HepG2 (cell line): ENCODE measurements at places on chromosomes 13 and 19. TPM values are rescaled to one million over a fixed set of nuclear protein-coding genes. Genes with fewer than 3 reads are reported as not detected.
A peak's percentile ranks its signal among the peaks of the same experiment; 100 is the strongest.

Gene CACNG8
- not detected in 2 replicates for polyA plus RNA-seq

Gene KCTD4
- not detected in 2 replicates for polyA plus RNA-seq

- H3K27ac ChIP-seq, result no peak overlapping the region
- peaks cover 26% of the 10 kb centered on the region for H3K36me3 ChIP-seq
- DNase-seq, result no peak
- peaks cover 20% of the 10 kb centered on the region for H3K4me1 ChIP-seq
- H3K4me3 ChIP-seq, result no peak overlapping the region
These were observed 2.3 kb upstream of the ETV2 start for GRCh38 chr19:35639321-35639639.

- H3K4me3 ChIP-seq, result no peak overlapping the region
- no peak overlapping the region for H3K27ac ChIP-seq
- no peaks in the 10 kb centered on the region for H3K27me3 ChIP-seq
- no peaks in the 10 kb centered on the region for H3K4me1 ChIP-seq
These were observed 9.5 kb downstream of the SERPINE3 start for GRCh38 chr13:51349016-51349415.

- no peak overlapping the region for H3K27ac ChIP-seq
- no peak for DNase-seq
- peaks cover 22% of the 10 kb centered on the region for H3K4me1 ChIP-seq
- H3K36me3 ChIP-seq, result no peaks in the 10 kb centered on the region
- no peak overlapping the region for H3K4me3 ChIP-seq
- no peaks in the 10 kb centered on the region for H3K27me3 ChIP-seq
These were observed 9.5 kb downstream of the B3GLCT start for GRCh38 chr13:31209172-31209840.

GRCh38 chr13:29737061-29737460 is 113.4 kb downstream of the UBL3 start:
- 0 out of 3 replicates have a peak, but pooled peaks cover 5% of the 10 kb centered on the region for H3K27me3 ChIP-seq
- no peak for DNase-seq
- no peaks in the 10 kb centered on the region for H3K36me3 ChIP-seq

DNA sequence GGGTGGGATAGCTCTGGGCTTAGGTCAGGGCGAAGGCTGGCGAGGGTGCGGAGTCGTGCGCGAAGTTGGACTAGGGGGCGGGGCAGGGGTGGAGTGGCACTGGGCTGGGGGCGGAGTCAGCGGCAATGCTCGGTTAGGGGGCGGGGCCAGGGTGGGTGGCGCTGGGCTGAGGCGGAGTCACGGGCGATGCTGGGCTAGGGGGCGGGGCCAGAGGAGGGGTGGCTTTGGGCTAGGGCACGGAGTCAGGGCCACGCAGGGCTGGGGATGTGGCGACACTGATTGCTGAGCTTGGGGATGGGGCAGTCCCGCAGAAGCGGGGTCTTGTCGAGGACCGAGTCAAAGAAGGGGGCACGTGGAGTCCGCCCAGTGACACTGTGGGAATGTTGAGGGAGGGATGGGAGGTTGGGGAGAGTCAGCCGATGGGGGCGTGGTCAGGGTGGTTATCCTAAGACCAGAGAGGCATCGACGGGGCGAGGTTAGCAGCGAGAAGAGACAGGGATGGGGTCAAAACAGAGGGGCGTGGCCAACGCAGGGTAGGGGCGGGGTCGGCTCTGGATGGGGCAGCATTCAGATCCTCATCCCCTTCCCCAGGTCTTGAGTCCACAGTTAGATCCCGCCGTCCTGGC is 8.7 kb downstream of the HOMER3 start:
- H3K36me3 ChIP-seq, result peaks cover 10% of the 10 kb centered on the region; the same call in 2 of the 3 replicates
- no peak overlapping the region for H3K27ac ChIP-seq
- no peak overlapping the region for H3K4me3 ChIP-seq
- no peak for DNase-seq
- H3K4me1 ChIP-seq, result no peaks in the 10 kb centered on the region

- H3K27me3 ChIP-seq, result no peaks in the 10 kb centered on the region
- peaks cover 10% of the 10 kb centered on the region for H3K36me3 ChIP-seq
- DNase-seq, result peak; percentile 80
- peak within 1 kb of the TSS; percentile 94 for H3K27ac ChIP-seq
- H3K4me3 ChIP-seq, result peak within 1 kb of the TSS; percentile 71
- peaks cover 27% of the 10 kb centered on the region for H3K4me1 ChIP-seq
These were observed at the start of the genes ATF5 and NUP62 for GRCh38 chr19:49929121-49929610. TSS of gene ATF5 (plus strand) at chr19:49929205. CDS start at chr19:49930851, 1,646 bp downstream. TSS of gene NUP62 (minus strand) at chr19:49929504. CDS start at chr19:49909807, 19,697 bp downstream.

DNA sequence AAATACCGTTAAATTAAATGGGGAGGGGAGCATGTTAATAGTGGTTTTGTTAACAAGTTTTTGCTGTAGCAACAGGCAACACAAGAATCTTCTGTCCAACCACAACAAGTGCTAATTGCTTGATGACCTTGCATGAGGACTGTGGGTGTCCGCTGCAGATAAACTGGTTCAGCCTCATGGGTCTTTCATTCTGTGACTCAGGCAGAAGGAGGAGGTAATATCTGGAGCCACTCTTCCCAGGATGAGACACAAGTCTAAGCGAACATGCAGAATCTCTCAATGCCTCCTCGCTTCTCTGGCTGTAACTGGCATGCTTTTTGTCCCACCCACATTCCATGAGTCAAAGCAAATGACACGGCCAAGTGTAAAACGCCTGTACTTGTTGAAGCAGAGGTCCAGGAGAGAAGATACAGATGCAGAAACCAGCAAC is 56.6 kb upstream of the MYO16 start:
- H3K27ac ChIP-seq, result no peak overlapping the region
- H3K4me3 ChIP-seq, result no peak overlapping the region
- H3K36me3 ChIP-seq, result no peaks in the 10 kb centered on the region
- no peaks in the 10 kb centered on the region for H3K27me3 ChIP-seq
- DNase-seq, result no peak

DNA sequence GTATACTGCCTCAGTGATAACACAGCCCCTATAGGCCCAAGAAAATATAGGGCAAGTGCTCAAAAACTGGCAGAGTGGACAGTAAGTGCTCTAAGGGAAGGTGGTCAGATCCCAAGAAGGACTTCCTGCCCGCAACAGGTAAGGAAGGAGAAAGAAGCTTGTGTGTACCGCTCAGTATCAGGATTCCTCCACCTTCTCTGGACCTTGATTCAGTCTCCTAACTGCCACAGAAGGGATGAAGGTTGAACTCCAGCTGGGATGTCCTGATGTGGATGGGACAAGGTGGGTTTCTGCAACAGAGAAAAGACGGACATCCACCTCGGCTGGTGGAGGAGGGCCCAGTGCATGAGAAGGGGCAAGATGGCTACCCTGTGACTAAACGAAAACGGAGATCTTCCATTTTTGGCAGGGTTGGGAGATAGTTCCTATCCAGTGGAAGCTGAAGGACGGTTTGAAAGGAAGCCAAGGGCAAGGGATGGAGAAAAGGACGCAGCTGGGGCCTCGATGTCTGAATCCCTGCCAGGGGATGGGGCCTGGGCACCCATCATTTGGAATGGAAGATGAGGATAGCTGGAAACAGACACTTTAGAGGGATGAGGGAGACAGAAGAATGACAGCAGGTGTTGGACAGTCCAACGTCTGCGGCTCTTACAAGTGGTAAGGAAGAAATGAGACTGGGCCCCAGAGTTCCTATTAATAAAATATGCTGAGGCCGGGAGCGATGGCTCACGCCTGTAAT is 1.3 kb upstream of the ATF5 start:
- peaks cover 27% of the 10 kb centered on the region for H3K4me1 ChIP-seq
- H3K4me3 ChIP-seq, result peak overlapping the region; percentile 71; the same call in 1 of the 2 replicates
- no peak for DNase-seq
- peaks cover 12% of the 10 kb centered on the region for H3K36me3 ChIP-seq
- H3K27ac ChIP-seq, result no peak overlapping the region
- no peaks in the 10 kb centered on the region for H3K27me3 ChIP-seq

DNA sequence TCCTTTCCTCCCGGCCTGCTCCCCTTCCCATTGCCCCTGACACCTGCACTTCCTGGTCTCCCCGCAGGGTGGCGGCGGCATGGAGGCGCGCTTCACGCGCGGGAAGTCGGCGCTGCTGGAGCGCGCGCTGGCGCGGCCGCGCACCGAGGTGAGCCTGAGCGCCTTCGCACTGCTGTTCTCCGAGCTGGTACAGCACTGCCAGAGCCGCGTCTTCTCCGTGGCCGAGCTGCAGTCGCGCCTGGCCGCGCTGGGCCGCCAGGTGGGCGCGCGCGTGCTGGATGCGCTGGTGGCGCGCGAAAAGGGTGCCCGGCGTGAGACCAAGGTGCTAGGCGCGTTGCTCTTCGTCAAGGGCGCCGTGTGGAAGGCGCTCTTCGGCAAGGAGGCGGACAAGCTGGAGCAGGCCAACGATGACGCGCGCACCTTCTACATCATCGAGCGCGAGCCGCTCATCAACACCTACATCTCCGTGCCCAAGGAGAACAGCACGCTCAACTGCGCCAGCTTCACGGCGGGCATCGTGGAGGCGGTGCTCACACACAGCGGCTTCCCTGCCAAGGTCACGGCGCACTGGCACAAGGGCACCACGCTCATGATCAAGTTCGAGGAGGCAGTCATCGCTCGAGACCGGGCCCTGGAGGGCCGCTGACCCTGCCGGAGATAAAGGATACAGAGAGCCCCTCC is 1.7 kb downstream of the TRAPPC5 start:
- no peak for DNase-seq
- no peaks in the 10 kb centered on the region for H3K36me3 ChIP-seq
- no peak overlapping the region for H3K27ac ChIP-seq

DNA sequence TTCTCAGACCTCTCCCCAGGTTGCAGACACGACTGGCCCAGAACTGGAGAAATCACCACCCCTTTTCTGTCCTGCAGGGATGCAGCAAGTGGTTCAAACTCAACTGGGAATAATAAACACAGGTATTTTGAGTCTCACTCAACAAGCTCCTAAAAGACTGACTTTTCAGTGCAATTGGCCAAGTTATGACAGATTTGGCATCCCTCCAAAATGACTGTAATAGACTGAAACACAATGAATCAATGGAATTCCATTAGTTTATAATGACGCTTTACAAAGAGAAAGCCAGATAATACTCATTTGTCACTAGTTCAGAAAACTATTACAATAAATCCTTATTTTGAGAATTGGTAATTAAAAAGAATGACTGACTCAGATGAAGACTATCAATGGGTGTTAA is 38.1 kb downstream of the MIPEP start:
- no peak overlapping the region for H3K4me3 ChIP-seq
- no peaks in the 10 kb centered on the region; the same call in 1 of the 2 replicates for H3K36me3 ChIP-seq
- H3K4me1 ChIP-seq, result no peaks in the 10 kb centered on the region
- no peaks in the 10 kb centered on the region for H3K27me3 ChIP-seq
- H3K27ac ChIP-seq, result no peak overlapping the region

GRCh38 chr13:113149711-113150549 is 8.5 kb upstream of the PROZ start:
- H3K27me3 ChIP-seq, result no peaks in the 10 kb centered on the region
- peaks cover 56% of the 10 kb centered on the region for H3K4me1 ChIP-seq
- peak; percentile 91 for DNase-seq

- H3K36me3 ChIP-seq, result no peaks in the 10 kb centered on the region
- H3K27me3 ChIP-seq, result no peaks in the 10 kb centered on the region
- no peak for DNase-seq
- no peak overlapping the region for H3K4me3 ChIP-seq
- no peak overlapping the region for H3K27ac ChIP-seq
These were observed 12.8 kb downstream of the CIB3 start for GRCh38 chr19:16160445-16160942.

GRCh38 chr19:3798137-3798536 is 12.0 kb upstream of the MATK start:
- H3K36me3 ChIP-seq, result no peaks in the 10 kb centered on the region
- H3K4me1 ChIP-seq, result no peaks in the 10 kb centered on the region
- peaks cover 4% of the 10 kb centered on the region for H3K27me3 ChIP-seq
- DNase-seq, result no peak
- no peak overlapping the region for H3K4me3 ChIP-seq

DNA sequence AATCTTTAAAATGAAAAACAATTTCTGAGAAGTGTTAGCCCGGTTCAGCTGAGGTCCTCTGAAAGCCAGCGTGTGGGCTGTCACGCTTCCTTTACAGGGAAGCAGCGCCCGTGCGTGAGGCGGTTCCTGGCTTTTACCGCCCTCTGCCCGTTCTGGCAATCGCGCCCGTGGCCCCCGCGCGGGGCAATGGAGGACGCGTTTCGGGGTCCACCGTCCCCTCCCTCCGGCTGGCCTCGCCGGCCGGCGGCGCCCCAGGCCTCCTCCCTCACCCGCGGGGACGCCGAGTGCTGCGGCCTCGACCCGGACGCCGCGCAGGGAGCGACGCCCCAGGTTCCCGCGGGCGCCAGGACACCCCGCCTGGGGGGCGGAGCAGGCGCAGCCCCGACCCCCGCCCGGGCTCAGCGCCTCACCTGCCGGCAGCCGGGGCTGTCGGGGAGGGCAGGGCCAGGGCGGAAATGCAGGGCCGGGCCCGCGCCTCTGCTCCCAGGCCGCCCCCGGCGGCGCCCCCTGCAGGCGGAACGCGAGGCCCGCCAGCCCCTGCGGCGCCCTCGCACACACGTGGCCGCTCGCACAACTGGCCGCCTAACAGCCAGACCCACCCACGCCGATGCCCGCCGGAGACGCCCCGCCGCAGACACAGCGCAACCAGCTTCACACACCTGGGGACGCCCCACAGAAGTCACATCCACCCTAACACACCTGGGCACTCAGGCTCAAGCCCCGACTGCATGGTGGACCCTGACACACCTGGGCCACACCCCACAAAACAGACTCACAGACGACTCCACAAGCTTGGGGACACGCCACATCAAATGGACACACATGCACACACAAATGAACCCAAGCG is at the start of gene GGACT:
GGACT (minus strand) TSS at position 459 of the 847 bp plus-strand sequence. CDS start 56,198 bp downstream, outside the sequence.
- H3K4me3 ChIP-seq, result peak within 1 kb of the TSS; percentile 68
- H3K27me3 ChIP-seq, result no peaks in the 10 kb centered on the region
- no peak within 1 kb of the TSS for H3K27ac ChIP-seq

GRCh38 chr13:100392709-100393630 is 195.6 kb downstream of the GGACT start:
- no peaks in the 10 kb centered on the region for H3K36me3 ChIP-seq
- no peaks in the 10 kb centered on the region for H3K27me3 ChIP-seq
- DNase-seq, result peak; percentile 91
- H3K4me1 ChIP-seq, result peaks cover 17% of the 10 kb centered on the region
- peak overlapping the region; percentile 36 for H3K27ac ChIP-seq

GRCh38 chr19:50427997-50428425 is 4.7 kb upstream of the MYBPC2 start:
- H3K27me3 ChIP-seq, result peaks cover 5% of the 10 kb centered on the region
- H3K27ac ChIP-seq, result no peak overlapping the region
- H3K36me3 ChIP-seq, result no peaks in the 10 kb centered on the region
- no peak overlapping the region for H3K4me3 ChIP-seq
- no peak for DNase-seq

DNA sequence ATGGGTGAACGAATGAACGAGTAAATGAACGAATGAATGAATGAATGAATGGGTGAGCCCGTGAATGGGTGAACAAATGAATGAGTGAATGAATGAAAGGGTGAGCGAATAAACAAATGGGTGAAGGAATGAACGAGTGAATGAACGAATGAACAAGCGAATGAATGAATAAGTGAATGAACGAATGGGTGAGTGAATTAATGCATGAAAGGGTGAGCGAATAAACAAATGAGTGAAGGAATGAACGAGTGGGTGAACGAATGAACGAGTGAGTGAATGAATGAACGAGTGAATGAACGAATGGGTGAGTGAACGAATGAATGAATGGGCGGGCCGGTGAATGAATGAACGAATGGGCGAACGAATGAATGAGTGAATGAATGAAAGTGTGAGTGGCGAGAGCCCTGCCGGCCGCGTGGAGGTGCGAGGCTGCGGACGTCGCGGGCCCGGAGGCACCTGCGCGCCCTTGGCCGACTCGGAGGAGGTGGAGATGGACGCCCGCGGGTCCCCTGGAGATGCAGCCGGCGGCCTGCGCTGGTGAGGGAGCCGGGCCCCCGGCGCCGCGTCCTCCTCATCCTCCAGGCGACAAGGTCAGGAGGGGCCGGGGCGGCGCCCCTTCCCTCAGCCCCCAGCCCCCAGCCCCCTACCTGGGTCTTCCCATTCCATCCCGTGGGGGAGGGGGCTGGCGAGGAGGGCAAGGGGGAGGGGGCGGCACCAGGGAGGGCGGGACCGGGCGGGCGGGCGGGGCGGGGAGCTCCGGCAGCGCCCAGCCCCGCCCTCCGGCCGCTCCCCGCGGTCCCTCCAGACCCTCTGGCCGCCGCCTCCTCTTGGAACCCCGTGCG is 15.4 kb downstream of the ANKRD24 start:
- no peak overlapping the region for H3K4me3 ChIP-seq
- peaks cover 7% of the 10 kb centered on the region for H3K27me3 ChIP-seq
- H3K36me3 ChIP-seq, result no peaks in the 10 kb centered on the region
- no peak for DNase-seq
